Stimulated activated CD4-positive, alpha-beta T cell treated with anti-CD3 and anti-CD28 coated beads, TNF-alpha, amount 100 ng/mL, for 4 hours (primary cell): ENCODE measurements at places on chromosomes 11 and 22.

DNA sequence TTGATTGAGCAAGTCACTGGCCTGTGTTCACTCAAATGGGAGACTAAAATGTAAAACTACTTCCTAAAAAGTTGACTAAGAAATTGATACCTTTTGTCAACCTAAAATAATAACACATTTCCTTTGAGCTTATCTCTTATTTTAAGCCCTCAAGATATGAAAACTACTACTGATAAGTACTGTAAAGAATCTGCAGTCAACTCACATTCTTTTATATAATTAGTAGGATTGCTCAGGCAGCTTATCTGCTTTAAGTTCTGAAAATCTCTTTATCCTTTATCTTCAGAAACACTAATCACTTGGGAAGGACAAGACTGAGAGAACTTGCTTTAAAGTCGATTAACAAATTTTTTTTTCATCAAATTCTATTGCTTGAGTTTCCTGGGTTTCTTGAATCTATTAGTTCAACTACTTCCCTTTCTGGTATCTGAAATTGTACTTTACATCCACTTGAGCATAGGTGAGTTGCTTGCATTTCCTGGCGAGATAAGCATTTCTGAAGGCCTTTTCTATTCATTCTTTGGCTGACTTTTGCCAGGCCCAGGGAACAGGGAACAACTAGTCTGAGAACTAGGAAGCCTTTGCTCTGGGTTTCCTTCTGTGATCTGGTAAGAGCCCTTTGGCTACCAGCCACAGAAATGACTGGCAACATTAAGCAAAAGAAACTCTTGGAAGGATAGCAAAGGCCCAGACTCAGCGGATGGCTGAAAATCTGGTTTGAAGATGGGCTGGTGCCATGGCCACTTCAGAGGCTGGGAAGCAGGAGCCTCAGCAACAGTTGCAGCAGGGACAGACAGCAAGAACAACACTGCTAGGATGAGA lies 19.3 kb upstream of the CSRP3 start:
- no peak for DNase-seq

- no peak for DNase-seq
Observed at GRCh38 chr11:13291800-13292199, 14.2 kb downstream of the BMAL1 start.

- DNase-seq = no peak
Observed at GRCh38 chr22:17137170-17137569, 16.0 kb upstream of the TMEM121B start.

- DNase-seq = no peak
Observed at GRCh38 chr22:48646216-48646925, 1181.3 kb downstream of the BRD1 start.

- no peak for DNase-seq
Observed at GRCh38 chr22:19851291-19852176, 3.1 kb downstream of the GNB1L start.

- DNase-seq = no peak
Observed at GRCh38 chr22:41471568-41471967, 2.7 kb downstream of the ACO2 start.

DNA sequence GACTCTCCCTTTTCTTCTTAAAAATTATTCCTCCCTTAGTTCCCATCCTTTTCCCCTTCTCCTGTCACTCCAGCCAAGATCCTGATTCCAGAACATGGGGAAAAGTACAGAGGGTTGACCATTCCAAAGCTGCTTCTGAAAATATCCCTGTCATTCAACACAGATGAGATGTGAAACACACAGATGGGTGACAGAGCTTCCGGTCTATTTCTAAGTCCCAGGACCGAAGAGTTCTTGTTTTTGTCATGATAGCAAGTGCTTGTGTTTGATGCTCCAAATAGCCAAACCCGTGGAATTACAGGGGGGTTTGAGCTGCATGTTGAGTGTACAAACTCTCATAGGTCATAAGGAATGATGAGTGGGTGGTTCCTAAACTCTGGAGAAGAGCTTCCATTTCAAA lies 57.9 kb downstream of the PARVA start:
- no peak for DNase-seq

DNA sequence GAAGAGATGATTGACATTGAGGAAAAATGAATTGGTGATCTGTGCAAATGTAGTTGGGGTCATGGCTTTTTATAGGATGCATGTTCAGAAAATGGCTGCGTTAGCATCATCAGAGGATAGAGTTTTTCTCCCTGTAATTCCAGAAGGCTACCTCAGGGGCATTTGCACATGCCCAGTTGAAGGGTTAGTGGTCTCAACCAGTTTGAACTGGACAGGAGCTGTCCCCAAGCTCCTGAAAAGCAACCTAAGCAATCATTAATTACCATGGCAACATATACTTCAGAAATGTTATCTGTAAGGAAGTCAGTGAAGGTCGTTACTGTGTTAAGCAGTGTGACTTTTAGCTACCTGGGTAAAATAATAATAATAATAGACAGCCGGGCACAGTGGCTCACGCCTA lies 29.3 kb downstream of the TUG1 start:
- DNase-seq = no peak

DNA sequence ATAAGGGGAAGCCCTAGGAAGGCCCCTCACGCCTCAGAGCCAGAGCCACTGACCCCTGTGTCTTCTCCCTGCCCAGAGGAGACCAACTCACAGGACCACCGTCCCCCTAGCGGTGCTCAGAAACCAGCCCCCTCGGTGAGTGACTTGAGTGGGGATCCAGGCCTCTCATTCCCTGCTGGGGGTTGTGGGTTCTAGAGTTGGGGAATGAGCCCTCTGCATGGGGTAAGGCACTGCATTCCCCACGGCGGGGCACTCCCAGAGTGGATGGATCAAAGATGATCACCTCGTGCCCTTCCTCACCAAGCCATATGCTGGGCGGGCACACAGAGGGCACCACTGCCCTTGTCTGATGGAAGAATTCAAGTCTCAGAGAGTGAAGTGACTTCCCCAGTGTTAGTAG lies 39.7 kb downstream of the ZC3H7B start:
- no peak for DNase-seq

GRCh38 chr22:38860283-38861169 lies 11.5 kb downstream of the CBX6 start:
- no peak for DNase-seq

DNA sequence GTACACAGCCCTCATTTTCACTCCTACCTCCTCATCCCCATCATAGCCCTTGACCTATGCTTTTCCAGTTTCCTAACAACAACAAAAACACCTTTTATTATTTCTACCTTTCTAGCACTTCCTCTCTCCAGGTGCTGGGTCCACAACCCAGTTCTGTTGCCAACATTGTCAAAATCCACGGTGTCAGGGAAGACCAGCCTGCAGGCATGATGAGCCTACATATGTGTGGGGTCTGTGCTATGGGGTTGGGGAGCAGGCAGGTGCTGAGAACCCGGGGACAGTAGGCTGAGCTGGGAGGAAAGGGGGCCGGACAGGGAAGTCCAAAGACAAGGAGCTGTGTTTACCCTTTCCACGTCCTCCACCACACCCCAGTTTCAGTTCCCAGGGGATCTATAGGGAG lies 711 bp upstream of the ZPR1 start:
- no peak for DNase-seq

- no peak for DNase-seq
Observed at GRCh38 chr22:29530716-29531115, 22.8 kb downstream of the THOC5 start.

DNA sequence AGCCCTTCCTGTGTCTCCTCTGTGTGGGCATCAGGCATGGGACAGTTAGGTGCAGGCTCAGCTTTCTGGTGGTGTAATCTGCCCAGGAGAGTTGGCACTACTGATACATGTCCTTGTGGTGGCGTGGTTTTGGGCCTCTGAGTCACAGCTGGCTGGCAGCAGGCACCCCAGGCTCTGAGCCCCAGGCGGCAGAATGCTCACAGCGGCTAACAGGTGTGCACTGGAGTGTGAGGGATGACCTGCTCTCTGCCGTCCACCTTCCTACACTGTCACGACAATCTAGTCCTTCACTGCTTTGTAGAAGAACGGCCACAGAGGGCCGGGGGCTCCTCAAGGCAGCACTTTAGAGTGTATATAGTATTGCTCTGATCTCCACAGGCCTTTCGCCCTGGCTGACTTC lies 100.3 kb upstream of the PITPNB start:
- no peak for DNase-seq

GRCh38 chr11:5284637-5285036 lies 14.9 kb upstream of the HBE1 start:
- no peak for DNase-seq

DNA sequence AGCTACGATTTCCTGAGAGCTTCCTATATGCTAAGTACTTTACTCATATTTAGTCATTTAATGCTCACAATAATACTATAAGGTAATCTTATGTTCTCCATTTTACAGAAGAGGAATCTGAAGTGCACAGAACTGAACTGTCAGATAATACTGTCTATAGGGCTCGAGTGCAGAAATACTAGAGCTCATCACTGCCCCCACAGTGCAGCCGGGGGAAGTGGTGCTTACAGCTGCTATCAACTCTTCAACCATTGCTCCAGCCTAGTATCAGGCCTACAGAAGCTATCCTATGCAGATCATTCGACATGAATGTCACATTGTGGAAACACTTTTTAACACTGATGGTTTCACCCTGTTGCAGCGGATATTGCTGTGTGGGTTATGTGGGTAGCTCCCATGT lies 929.9 kb downstream of the NTM start:
- no peak for DNase-seq

DNA sequence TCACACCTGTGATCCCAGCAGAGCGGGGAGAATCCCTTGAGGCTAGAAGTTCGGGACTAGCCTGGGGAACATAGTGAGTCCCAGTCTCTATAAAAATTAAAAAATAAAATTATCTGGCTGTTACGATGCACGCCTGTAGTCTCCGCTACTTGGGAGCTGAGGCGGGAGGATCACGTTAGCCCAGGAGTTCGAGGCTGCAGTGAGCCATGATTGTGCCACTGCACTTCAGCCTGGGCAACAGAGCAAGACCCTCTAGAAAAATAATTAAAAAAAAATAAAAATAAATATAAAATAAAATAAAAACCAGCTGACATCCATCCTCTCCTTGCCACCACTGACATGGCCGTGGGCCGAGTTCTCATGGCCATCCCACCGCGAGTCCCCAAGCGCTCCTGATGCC lies 7.7 kb upstream of the RTN4R start:
- no peak for DNase-seq

DNA sequence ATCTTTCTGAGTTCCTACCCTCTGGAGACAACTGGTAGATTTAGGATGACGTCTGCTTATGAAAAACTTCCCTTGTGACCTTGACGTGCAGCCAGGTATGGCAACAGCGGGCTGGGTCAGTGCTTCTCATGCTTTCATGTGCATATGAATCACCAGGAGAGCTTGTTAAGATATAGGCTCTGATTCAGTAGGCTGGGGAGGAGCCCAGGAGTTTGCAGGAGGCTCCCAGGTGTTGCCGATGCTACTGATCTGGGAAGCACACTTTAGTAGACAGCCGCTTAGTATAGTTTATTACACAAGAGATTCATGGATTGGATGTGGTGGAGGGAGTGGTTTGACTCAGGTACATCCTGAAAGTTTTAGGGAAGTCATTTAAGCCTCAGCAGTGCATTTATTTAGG lies 23.8 kb downstream of the DIXDC1 start:
- DNase-seq = no peak

GRCh38 chr11:121930004-121930965 lies 185.7 kb downstream of the BLID start:
- no peak for DNase-seq

DNA sequence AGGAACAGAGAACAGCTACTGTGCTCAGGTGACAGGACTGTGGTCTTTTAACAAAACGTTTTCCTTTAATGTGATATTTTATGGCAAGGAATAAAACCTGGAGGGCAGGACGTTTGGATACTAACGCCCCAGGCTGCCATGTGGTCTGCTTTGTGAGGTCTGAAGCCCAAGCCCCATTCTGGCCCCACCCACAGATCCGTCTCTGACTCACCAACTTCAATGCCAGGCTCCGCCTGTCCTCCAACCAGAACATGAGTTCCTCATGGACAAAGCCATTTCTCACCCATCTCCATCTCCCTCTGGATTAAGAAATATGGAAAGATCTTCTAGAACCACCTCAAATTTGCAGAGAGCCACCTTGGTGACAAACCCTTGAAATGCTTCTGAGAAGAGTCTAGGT lies 148.8 kb downstream of the CRYBB2 start:
- DNase-seq = no peak

DNA sequence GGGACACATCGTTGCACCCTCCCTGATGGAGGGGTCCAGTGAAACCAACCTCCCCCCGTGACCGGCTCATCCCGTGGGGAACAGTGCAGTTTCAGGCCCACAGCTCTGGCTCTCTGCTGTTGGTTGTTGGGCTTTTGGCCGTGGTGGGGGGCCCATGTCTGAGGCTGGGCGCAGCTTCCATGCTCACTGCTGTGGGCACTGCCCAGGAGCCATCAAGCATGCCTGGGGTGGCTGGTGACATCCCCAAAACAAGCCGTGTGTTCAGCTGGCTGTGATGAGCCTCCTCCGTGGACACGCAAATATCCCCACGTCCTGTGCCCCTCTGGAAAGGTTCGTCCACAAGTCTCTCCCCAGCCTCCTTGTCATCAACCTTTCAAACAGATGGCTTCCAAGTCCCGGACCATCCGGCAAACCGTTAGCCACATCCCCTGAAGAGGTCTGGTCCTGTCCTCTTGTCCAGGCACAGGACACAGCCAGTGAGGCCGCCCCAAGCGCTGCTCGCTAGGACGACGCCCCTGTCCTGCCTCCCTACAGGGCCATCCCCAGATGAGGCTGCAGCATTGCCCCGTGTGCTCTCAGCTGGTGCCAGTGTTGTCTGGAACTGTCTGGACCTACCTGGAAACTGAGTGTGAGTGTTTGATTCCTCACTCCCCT lies 29.4 kb upstream of the BRSK2 start:
- DNase-seq = no peak

GRCh38 chr11:128523641-128524040 lies 63.7 kb downstream of the ETS1 start:
- DNase-seq = no peak

DNA sequence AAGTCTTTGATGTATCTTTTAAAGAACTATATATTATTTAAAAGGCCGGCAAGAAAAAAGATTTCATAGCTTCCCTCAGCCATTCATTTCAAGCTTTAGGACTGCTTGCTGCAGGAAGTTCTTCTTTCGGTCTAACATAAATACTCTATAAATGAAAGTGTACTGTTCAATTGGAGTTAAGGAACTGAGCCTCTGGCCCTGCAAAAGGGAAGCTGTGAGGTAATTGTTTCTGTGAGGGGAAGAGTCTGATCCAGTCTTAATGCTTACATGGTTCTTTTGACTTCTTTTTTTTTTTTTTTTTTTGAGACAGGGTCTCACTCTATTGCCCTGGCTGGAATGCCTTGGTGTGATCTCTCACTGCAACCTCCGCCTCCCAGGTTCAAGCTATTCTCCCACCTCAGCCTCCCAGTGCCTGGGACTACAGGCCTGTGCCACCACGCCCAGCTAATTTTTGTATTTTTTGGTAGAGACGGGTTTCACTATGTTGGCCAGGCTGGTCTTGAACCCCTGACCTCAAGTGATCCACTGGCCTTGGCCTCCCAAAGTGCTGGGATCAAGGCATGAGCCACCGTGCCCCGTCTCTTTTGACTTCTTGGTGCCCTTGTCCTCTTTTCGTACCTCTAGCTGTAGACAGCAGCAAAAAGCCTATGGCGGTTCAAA lies 4.7 kb upstream of the TRIM29 start:
- DNase-seq = no peak

DNA sequence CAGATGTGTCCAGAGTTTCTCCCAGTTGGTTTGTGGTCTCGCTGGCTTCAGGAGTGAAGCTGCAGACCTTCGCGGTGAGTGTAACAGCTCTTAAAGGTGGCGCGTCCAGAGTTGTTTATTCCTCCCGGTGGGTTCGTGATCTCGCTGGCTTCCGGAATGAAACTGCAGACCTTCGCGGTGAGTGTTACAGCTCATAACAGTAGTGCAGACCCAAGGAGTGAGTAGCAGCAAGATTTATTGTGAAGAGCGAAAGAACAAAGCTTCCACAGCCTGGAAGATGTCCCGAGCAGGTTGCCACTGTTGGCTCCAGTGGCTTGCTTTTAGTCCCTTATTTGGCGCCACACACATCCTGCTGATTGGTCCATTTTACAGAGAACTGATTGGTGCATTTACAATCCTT lies 1.8 kb upstream of the PGA3 start:
- DNase-seq = no peak
